ENCODE measurements at places on chromosomes 7 and 10.

DNA sequence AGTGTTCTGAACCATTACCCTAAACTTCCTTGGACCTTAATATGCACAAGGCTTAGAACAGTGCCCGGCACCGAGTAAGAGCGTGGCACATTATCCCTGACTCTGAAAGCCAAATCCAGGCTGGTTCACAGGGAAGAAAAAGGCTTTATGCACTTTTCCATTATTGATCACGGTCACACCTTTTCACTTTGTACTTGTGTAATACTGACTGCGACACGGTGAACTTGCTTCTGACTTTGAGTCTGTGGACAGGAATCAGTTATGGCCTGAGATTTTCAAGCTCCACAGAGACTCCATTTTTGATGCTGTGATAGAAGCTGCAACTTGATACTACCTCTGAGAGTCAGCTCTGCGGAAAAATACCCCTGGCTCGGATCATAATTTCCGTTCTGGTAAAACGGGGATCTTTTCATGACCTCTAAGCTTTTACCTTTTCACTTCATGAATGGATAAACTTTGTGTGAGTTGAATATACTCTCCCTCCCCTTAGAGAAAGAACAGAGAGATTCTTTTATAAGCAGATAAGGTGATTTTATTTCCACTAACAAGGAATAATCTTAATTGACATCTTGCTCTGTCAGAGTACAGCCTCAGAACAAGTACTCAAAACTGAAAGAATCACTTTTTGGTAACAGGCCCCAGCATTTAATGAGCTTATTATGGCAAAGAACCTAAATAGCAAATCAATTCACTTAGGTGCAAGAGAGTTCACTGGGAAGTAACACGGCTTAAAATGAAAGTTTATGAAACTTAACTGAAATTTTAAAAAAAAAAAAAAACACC is 88.8 kb downstream of the ELMO1 start:
- DNase-seq, result no peak

DNA sequence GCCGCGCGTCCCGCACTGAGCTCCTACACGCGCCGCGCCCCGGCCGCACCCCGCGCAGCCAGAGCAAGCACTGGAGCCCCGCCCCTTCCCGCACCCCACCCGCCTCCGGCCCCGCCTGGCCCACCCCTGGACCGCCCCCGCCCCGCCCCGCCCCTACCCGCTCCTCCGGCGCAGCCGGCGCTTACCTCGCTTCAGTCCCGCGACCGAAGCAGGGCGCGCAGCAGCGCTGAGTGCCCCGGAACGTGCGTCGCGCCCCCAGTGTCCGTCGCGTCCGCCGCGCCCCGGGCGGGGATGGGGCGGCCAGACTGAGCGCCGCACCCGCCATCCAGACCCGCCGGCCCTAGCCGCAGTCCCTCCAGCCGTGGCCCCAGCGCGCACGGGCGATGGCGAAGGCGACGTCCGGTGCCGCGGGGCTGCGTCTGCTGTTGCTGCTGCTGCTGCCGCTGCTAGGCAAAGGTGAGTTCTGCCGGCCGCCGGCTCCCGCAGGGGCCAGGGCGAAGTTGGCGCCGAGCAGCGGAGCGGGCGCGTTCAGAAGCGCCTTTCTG is at the start of gene RET:
TSS of gene RET (plus strand) at position 194 of the 545 bp plus-strand sequence. CDS start at position 384, 190 bp downstream.
- peak; percentile 31 for DNase-seq

DNA sequence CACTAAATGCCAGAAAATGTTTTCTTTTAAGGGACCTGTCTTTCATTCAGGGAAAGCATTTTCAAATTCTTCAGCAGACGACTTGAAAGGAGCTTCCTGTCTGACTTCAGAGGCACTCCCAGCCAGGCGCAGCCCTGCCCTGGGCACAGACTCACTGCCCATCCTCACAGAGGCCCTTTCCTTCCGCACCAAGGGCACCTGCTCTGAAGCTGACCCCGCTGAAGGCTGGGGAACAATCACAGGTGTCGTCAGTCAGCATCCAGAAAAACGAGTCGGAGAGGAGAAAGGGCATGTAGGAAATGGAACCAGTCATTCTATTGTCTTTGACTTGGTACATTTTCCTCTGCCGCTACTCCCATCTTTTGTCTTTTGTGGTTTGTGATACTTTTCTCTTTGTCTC is 125.3 kb upstream of the PARD3 start:
- DNase-seq, result no peak

DNA sequence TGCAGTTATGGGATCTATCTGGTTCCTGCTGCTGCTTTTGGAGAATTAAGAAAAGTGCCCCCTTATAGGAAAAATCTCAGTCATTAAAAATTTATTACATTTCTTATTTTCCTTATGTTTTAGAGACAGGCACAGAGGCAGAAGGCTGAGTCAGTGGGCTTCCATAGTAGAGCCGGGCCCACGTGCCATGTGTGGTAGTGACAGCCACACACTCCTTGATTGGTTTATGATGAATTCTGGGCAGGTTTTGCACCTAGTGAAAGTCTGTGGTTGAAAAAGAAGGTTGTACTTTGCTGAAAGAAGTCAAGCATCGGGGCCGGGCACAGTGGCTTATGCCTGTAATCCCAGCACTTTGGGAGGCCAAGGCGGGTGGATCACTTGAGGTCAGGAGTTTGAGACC is 109.9 kb downstream of the FANK1 start:
- DNase-seq, result no peak

DNA sequence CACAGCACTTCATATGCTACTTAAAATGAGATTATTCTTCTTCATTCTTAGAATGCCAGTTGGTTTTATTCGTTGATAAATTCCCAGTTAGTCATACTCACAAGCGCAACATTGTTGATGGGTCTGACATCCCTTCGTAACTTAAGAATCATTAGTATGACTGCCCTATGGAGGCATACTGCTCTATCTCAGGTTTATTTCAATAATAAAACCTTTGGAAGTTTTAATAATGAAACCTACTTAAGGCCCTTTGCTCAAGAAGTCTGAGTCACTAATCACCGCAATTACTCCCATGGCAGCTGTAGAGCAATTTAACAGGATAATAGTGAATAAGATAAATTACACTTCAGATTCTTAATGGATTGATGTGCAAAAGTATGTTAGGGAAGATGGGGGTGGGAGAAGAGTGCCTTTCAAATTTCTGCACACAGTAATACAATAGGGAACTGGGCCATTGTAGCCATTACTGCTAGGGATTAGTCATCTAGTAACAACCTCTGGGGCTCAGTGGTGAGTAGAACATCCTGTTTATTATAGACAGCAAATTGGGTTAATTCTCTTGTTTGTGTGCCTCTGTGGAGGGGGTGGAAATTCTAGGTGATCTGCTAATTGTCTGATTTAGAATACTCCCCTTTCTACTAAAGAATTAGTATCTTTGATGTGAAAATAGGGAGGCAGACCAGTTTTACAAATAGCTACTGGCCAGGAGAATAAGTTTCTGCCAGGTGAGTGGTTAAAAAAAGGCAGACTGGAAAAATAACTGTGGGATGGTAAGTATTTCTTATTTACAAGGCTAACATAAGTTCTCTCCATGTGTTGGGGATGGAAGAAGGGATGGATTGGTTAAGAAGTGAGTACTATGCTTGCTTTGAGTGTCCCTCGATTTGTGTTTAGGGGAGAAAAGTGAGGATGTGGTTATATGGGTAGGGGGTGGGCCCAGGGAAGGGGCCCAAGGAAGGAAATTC is 74.5 kb upstream of the VKORC1L1 start:
- no peak for DNase-seq

GRCh38 chr10:105611244-105611798 is 970.2 kb downstream of the SORCS3 start:
- DNase-seq, result no peak

DNA sequence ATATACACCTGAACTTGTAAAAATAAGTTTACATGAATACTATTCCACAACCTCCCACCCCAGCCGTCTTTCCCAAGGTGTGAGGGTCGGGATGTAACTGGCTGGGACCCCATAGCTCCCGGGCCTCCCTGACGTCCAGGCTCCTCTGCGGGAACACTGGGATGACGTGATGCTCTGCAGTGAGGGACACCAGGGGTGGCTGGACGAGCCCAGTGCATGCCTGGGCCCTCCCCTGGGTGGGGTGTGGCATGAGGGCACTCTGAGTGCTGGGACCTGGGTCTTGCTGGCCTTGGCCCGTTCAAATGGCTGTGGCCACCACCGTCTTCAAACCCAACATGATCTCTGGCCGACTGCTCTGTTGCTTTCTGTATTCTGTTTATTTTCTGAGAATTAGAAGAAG is 182.4 kb downstream of the DNAJB6 start:
- DNase-seq, result no peak

DNA sequence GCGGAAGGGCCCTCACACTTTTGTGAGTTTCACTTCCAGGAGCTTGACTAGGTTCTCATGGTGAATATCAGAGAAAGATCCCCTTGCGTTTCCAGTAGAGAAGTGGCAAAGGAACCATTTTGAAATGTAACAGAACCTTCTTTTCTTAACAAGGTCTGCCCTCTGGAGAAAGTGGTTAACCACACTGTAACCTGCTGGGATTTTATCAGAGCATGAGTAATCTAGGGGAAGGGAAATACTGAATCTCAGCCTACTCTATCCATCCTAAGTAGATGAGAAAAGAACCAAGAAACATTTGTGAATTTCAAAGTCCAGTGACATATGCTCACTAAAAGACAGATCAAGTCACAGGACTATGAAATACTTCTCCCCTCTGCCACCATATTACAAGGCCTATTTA is 235.5 kb downstream of the ZEB1 start:
- DNase-seq, result no peak

DNA sequence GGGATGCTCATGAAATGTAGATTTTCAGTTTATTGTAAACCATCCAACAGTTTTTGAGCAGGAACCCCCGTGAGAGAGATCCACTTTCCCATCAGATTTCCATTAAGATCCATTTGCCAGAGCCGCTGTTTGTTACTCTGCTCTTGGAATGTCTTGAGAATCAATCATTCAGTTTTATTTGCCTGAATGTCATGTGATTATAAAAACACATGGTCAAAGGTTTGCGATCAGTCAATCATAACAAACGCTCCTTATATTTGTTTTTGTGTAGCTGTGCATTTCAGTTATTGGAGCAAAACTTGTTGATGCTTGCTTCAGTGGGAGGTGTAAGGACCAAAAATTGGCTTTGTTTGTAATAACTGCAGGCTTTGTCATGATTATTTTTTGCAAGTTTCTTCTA is 155.8 kb upstream of the RHOBTB1 start:
- no peak for DNase-seq

GRCh38 chr7:41153268-41153667 is 549.6 kb downstream of the INHBA start:
- no peak for DNase-seq

DNA sequence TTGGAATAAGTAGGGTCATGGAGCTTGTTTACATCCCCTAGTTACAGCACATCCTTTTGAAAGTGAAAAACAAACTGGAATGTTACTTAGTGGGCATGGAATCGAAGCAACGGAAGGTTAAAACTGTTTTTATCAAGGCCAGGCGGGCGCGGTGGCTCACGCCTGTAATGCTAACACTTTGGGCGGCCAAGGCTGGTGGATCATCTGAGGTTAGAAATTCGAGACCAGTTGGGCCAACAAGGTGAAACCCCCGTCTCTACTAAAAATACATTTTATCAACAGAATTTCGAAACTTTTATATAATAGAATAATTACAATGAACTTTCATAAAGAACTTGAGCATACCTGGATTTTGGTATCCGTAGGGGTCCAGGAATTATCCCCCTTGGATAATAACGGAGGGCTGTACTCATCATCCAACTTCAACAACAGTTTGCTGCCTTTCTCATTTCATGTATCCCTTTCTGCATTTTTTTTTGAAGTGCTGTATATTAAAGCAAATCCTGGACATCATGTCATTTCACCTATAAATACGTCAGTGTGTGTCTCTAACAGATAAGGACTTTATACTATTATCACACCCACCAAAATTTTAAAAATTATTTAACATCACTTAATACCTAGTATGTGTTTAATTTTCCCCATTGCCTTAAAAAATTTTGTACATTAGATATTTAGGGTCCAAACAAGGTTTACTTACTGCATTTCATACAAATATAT is 1.3 kb upstream of the TMED4 start:
- DNase-seq, result no peak

DNA sequence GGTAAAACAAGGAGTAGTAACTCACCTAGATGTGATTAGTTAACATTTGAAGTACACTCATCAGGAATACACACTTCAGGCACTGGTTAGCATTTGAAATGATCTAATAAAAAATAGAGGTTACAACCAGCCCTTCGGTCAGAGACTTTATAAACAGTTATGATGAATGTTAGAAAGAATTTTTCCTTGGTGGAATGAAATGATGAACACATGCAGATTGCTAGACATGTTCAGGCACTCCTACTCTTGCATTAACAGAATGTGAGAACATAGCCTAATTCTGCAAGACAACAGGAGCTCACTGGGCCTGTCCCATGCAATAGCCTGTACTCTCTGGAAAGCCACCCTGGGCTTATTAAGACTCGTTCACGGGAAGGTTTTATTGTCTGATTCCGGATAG is 47.3 kb upstream of the TECTB start:
- DNase-seq, result no peak

DNA sequence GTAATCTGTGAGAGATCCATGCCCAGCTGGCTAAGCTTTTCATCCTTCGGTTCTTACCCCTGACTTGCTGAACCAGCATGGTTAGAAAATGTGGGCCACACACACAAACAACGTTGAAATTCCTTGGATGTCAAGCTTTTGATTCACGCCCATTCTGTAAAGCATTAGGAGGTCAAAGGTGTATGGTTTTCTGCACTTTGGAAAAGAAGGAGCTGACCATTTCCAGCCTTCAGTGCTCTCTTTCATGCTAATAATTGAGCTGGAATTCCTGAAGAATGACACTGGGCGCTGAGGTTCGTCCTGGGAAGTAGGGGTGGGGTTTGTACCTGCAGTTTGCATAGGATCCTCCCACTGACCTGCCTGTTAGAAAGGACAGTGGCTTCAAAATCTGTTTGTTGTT is 23.1 kb downstream of the KLF6 start:
- peak; percentile 65 for DNase-seq
